ENCODE measurements at places on chromosomes 6 and 20.

GRCh38 chr6:136333824-136334464 is 44.3 kb upstream of the BCLAF1 start:
- no peak for DNase-seq

- no peak for DNase-seq
Observed at GRCh38 chr6:108531332-108531731, 29.4 kb upstream of the FOXO3 start.

- no peak for DNase-seq
Observed at GRCh38 chr6:18538315-18538714, 151.2 kb downstream of the RNF144B start.

DNA sequence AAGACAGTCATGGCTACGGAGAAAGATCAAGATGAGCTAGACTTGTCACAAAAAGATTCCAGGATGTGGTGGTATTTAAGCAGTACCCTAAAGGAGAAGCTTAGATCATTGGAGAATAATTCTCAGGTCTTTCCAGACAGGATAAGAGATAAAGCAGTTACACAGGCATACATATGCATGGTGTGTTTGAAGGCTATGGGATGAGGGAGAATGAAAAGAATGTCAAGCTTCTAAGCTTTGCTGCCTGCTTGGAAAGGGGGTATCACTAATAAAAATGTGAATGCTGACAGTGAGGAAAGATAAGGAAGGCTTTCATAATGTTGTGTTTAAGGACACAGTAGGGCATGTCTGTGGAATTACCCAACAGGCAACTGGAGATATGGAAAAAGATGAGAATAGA is 28.1 kb downstream of the RWDD2A start:
- DNase-seq = no peak

- no peak for DNase-seq
Observed at GRCh38 chr6:53320964-53321363, 27.8 kb downstream of the ELOVL5 start.

- DNase-seq = no peak
Observed at GRCh38 chr20:62678553-62678952, 30.1 kb upstream of the NTSR1 start.

DNA sequence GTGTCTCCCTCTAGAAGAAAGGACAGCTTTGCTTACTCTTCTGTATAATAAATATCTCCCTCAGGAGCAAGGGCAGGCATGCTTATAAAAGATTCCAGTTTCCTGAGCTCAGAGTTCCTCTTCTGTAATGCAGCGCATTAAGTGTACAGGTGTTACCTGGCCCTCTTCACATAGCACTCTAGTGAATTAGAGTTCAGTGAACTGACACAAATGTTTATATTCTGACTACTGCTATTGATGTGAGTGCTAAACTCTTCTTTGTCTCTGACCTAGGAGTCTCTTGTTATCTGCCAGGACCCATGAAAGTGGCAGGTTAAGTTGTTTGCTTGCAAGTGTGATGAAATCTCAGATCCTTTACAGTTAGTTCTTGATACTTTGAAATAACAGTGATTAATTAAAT is 33.5 kb downstream of the CYB5R4 start:
- no peak for DNase-seq

GRCh38 chr20:24747881-24748595 is 201.0 kb upstream of the CST7 start:
- DNase-seq = no peak

DNA sequence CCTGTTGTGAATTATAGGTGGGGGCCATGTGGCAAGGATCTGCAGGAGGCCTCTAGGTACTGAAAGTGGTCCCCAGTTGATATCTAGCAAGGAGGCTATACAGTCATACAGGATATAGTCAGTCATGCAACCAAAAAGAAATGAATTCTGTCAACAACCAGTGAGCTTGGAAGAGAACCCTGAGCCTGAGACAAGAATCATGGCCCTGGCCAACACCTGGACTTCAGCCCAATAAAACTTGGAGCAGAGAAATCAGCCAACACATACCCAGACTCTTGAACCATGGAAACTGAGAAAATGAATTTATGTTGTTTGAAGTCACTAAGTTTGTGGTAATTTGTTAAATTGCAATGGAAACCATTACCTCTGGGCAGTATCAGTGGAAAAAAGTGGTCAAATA is 370.2 kb downstream of the KIF16B start:
- no peak for DNase-seq

GRCh38 chr6:131523988-131524673 is 48.9 kb upstream of the ARG1 start:
- DNase-seq = no peak

GRCh38 chr20:59782986-59783640 is 150.3 kb downstream of the SYCP2 start:
- DNase-seq = peak; percentile 40

DNA sequence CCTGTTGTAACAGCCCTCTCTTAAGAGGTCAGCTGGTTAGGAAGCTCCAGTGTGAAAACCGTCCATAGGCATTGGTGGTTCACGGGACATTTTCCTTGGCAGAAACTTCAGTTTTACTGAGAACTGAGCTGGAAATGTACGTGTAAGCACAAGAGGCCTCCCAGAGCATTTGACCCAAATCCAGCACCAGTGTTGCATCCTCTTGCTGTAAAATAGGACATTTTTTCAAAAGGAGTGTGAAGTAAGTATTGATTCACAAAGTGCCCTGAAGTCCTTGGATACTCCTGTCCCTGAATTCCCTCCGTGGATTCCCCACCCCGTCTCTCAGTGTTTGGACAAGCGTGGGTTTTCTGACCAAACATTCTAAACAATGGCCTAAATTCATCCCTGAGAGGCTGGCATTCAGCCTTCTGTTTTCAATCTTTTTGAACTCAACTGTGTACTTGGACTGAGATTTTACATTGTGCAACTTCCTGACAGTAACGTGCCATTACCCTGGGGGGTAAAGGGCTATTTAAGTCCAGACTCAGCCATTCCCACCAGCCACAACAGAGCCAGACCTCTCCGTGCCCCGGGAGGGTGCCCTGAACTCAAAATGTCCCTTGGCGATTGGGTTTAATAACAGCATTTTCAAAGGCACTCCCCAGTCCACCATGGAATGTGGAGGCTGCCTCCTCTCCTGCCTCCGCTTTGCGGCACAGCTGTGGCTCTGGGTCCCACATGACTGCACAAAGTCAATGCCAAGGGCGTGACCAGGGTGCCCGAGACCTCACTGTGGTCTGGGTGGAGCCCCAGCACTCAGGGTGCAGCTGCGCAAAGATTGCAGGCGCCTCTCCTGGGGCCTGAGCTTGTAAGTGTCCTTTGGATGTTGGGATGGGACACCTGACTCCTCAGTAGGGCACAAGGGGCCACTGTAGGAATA is 92.7 kb upstream of the AFDN start:
- peak; percentile 75 for DNase-seq

DNA sequence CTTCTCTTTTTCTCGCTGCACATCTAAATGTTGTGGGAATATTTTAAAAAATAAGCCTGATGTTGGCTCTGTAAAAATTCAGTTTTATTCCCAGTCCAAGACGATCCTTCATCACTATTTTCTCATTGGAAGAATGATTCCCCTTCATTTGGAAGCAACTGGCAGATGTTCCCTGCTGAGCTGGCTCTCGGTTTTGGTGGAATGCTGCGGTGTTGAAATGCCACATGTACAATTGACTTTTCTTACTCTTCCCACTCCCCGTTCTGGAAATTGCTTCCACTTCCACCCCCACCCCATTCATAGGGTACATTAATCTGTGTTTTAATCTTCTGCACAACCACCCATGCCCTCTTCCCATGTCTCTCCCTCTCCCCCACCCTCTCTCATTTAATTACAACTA is 496.3 kb upstream of the MAP3K7 start:
- no peak for DNase-seq

DNA sequence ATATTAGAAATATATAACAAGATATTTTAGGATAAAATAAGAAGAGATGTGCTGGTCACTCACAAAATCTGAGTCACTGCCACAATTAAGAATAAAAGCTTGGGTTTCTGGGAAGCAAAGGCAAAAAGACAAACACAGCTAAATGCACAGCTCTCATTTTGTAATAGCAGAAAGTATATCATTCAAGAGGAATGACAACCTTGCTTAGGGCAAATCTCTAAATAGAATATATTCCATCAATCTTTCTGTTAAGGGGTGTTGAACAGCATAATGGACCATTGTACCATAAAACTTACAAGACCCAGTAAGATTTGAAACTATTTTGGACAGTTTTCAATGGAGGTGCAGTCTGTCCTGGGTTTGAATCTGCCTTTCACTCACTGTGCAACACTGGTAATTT is 464.9 kb upstream of the SOX4 start:
- DNase-seq = no peak

Measured in tibial artery (tissue), 4 donors.